Hematopoietic multipotent progenitor cell treated with erythropoietin and hydrocortisone succinate and interleukin-3 and kit ligand, for 15 days (in vitro differentiated cells): ENCODE measurements at places on chromosomes 2 and 18.
A peak's percentile ranks its signal among the peaks of the same experiment; 100 is the strongest.

- DNase-seq: no peak
Observed at GRCh38 chr2:237388036-237388435, 25.9 kb downstream of the COL6A3 start.

DNA sequence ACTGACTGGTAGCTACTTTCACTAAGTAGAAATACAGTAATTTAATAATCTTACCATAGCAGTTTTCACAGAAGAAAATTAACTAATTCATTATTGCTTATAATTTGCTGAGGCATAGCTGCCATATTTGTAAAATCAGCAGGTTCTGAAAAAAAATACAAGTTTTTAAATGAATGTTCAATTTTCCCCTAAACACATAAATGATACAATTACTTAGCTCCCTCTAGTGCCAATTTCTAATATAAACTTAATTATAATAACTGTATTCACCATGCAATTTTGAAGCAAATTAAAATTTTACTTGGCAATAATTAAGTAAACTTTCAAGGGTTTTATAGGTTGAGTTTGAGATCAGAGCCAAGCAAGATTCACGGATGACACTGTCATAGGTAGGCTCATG is 1321.6 kb upstream of the ACVR2A start:
- no peak for DNase-seq

- no peak for DNase-seq
Observed at GRCh38 chr2:7045601-7046590, 128.7 kb downstream of the RNF144A start.

DNA sequence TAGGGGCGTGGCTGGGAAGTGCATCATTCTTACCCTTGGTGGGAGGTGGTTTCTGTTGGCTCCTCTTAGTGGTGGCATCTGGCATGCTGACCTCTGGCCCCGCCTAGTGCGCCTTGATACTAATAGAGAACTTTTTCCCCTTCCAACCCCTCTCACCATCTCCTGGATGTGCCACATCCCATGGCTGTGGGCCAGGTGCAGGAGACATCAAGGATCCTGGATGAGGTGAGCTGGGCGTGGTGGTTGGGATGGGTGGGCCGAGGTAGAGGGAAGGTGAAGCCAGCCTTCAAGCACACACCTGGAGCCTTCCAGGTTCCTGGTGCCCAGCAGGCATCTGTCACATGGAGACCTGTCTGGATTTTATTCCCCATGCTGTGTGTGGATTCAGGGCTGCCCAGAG is 149.2 kb downstream of the DYSF start:
- DNase-seq: no peak

DNA sequence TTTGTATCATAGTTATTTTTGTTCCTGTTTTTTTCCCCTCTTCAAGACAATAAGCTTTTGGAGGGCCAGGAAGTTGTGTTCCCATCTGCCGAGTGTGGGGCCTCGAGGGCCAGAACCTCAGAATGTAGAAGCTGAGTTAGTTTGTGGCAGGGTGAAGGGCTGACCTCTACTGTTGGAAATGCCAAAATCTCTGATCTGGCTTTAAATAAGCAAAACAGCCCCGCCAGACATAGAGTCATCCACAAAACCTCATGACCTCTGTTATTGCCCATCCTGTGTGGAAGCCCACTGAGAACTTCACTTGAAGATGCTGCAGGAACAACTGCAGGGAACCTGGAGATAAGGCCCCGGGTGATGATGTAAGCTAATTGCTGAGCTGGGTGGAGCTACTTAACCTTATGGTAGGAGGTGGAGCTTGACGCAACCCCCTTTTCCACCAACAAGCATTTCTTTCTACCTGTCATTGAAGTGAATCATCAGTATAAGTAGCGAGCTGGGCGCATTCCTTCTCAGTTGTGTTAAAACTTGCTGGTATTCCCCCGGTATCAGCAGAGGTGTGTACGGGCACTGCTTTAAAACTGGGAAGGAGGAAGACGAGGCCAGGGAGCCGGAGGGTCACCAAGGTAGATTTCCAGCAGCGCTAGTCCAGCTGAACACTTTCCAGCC is 177.2 kb downstream of the NEDD4L start:
- DNase-seq: peak; percentile 74
